ENCODE measurements at places on chromosomes 6 and 20. TPM values are rescaled to one million over a fixed set of nuclear protein-coding genes. Genes with fewer than 3 reads are reported as not detected.

GRCh38 chr6:52285177-52286068 lies 881 bp upstream of the MCM3 start:
- peak; percentile 7 for DNase-seq

DNA sequence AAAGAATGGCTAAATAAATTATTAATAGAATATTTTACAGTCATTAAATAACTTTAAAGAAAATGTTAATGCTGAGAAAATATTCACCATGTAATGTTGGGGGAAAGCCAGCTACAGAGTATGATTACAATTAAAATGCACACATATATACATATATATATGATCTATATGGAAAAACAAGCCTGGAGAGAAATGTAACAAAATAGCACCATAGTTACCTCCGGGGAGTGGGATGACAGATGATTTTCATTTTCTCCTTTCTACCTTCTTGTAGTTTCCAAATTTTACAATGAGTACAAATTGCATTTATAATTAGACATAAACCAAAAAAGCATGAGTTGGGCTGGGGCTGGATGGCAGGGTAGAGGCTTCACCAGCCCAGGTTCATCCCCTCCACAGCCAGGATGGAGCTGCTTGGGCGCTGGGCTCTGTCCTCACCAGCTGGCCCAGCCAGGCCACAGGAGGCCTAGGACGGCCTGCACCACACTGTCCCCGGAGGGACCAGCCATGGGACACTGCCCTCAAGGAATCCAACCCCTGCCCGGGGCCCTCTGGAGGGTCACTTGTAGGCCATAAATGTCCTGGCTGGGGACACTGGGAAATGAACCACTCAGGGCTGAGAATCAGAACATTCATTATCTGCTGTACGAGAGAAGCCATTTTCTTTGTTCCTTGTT lies 10.3 kb downstream of the C20orf203 start:
- DNase-seq, result no peak

DNA sequence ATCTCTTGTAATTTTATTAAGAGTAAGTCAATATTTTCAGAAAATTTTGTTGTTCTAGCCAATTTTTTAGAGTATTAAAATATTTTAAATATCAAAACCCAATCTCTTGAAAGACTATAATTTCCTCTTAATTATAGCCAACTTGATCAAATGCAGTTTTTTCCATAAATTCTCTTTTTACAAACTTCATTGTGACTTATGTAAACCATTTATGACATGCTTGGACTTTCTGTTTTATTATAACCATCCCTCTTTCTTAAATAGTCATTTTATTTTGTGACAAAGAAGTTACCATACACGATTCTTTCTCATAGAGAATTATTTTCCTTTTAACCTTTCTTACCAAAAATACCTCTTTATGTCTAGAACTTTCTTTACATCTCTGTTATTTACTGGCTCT lies 1075.5 kb downstream of the KHDRBS2 start:
- no peak for DNase-seq

DNA sequence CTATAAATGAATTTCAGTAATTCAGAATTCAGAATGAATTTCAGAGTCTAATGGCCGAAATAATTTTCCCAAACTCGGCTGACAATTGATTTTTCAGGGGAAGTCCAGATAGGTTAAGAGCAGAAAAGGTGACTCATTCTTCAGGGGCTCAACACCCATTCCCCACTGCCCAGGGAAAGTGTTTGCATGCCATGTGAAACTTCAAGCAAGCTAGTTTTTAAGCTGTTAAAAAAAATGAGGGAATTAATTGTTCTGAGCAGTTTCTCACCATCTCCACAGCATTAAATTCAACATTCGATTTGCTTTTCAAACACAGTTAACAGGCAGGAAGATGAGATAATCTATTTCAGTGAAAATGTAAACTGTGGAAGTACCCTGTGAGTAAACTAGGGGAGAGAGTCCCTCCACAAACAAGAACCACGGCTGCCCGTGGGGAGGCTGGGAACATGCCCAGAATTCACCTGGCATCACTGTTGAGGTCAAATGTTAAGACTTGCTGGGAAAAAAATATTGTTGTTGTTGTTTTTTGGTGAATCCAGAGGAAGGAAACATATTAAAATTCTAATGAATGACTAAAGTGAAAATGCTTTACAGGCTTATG lies 650.8 kb upstream of the AGPAT4 start:
- no peak for DNase-seq

DNA sequence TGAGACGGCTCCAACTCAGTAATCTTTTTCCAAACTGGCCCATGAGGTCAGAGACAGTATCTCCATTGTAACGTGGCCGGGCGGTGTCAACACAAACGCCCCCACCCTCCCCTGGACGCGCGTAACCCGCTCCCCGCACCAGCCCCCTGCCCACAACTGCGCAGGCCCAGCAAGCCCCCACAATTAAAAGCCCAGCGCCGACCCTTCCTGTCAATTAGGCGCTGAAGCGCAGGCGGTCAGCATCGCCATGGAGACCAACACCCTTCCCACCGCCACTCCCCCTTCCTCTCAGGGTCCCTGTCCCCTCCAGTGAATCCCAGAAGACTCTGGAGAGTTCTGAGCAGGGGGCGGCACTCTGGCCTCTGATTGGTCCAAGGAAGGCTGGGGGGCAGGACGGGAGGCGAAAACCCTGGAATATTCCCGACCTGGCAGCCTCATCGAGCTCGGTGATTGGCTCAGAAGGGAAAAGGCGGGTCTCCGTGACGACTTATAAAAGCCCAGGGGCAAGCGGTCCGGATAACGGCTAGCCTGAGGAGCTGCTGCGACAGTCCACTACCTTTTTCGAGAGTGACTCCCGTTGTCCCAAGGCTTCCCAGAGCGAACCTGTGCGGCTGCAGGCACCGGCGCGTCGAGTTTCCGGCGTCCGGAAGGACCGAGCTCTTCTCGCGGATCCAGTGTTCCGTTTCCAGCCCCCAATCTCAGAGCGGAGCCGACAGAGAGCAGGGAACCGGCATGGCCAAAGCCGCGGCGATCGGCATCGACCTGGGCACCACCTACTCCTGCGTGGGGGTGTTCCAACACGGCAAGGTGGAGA lies at the start of the genes HSPA1A and HSPA1L:
Gene HSPA1A, plus strand, starts transcription at position 519 of the 814 bp plus-strand sequence. Its CDS starts 214 bp downstream, at position 733.
Gene HSPA1L, minus strand, starts transcription at position 259 of the 814 bp plus-strand sequence. CDS start 3,311 bp downstream, outside the sequence.
- peak; percentile 99 for DNase-seq

- DNase-seq, result no peak
Observed at GRCh38 chr20:59514554-59514953, 89.8 kb upstream of the PHACTR3 start.

Gene ALDH8A1
- total RNA-seq, result 2.0 TPM

Data from MCF 10A (cell line).